DMS 273 treated with DMSO at 0.1 percent for 48 hours (cell line): ENCODE measurements at places on chromosomes 3 and 15.

DNA sequence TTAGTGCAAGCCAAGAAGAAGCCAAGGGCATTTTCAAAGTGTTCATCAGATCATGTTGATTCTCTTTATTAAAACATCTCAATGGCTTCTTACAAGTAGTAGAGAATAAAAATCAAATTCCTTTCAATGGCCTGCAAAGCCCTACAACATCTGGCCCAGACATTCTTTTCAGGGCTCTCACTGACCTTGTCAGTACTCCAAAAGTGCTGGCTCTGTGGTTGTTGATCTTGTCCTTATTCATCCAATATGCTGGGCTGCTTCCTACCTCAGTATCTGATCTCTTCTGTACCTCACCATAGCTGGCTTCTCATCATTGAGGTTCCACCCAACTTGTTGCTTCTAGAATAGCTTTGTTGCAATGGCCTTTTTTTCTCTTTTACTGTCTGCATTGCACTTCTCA is 74.0 kb upstream of the SAMMSON start:
- no peak for DNase-seq

DNA sequence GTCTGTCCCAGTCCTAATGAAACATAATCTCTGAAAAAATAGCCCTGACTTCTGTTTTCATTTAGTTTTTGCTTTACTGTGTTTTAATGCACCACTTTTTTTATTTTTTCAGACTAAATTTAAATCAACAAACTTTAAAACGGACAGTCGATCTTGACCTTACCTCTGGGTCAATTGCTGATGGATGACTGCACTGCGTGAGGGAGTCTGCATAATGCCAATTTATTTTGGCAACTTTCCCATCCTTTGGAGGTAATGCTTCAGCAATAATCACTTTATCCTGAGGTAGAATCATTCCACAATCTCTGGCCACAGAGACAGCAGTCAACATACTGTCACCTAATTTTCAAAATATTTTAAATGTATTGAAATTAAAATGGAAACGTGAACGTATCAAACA is 32.5 kb upstream of the GP5 start:
- DNase-seq: no peak

DNA sequence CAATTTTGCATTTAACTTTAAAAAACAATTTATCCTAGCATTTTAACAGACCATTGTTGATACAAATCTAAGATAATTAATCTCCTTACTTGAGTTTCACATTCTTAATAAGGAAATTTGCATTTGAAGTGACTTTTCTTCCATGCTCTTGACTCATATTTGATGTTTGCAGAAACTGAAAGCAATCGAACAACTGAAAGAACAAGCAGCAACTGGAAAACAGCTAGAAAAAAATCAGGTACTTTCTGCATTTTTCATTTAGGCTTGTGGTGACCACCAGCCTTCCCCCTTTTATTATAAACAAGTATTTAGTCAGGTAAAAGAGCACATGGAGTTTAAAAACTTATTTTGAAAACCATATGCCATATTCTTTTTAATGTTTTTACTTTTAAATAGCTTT is 20.1 kb upstream of the SELENOT start:
- DNase-seq: no peak

- no peak for DNase-seq
Observed at GRCh38 chr3:120682095-120682681, at the start of gene HGD. TSS of gene HGD (minus strand) at chr3:120682239. CDS start at chr3:120682111, 128 bp downstream.

DNA sequence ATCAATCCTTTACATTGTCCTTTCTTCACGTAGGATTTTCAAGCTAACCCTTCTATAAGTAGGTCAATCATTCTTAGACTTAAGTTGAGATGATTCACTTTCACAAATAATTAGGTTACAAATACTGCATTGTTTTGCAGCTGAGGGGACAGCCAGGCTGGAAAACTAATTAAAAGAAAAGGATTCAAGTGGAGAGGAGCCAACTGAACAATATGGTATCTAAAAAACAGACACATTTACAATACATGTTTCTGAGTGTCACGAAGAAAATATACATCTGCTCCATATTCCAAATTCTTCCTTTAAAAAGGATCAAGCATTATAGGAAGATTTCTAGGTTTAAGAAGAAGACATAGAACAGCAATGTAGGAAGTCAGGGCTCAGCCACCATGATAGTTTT is 70.2 kb downstream of the PEAK1 start:
- DNase-seq: no peak

- DNase-seq: peak; percentile 55
Observed at GRCh38 chr15:89662893-89663626, 7.8 kb upstream of the KIF7 start.

DNA sequence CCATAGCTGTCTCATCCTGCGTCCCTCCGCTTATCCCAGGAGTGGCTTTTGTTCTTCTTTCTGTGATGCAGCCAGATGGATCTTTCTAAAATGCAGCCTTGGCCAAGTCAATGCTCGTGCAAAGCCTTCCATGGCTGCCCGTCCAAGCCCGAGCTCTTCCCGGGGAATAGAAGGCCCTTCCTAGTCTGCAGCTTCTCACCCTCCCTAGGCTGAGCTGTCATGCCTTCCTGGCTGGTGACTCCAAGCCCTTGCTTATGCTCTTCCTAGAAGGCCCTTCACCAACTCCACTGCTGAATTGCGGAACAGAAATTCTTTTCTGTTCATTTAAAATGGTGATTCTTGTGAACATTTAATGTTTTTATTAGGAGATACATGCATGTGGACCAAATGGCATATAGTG is 95.9 kb downstream of the SMAD6 start:
- no peak for DNase-seq

DNA sequence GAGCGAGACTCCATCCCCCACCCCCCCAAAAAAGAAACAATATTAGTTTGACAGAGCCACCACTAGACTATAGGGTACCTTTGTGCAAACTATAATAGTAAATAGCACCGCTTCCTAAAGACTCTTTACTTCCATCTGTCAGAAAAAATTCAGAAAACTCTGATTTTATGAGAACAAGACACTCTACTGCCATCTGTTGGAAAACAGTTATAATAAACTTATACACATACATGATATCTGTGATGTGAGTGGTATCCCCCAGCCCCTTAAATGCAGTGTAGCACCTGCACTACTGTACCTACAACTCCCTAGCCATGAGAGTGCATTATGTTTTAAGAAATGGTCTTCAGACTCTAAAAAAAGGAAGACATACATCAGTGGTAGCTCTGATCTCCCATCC is 47.1 kb upstream of the CTDSPL start:
- no peak for DNase-seq

DNA sequence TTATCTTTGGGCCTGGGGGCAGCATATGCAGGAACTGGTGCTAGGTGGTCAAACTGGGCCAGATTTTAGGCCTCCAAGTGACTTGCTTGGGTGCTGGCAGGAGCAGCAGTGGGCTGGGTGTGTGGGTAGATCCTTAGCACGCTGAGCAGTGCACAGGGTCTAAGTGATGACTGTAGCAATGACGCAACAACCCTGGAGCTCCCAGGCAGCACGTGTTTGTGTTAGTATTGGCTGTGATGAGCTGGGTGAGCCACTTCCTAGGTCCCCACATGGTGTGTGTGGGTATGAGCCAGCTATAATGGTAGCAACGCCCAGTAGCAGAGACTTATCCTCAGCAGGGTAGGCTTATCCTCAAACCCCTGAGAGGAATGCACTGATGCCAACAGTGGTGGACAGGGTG is 570.6 kb upstream of the ROBO1 start:
- DNase-seq: no peak

- no peak for DNase-seq
Observed at GRCh38 chr3:56694867-56695683, 12.0 kb upstream of the TASOR start.

- DNase-seq: no peak
Observed at GRCh38 chr15:58734859-58735258, 14.6 kb downstream of the ADAM10 start.

- no peak for DNase-seq
Observed at GRCh38 chr3:123357275-123357674, 91.6 kb downstream of the ADCY5 start.

DNA sequence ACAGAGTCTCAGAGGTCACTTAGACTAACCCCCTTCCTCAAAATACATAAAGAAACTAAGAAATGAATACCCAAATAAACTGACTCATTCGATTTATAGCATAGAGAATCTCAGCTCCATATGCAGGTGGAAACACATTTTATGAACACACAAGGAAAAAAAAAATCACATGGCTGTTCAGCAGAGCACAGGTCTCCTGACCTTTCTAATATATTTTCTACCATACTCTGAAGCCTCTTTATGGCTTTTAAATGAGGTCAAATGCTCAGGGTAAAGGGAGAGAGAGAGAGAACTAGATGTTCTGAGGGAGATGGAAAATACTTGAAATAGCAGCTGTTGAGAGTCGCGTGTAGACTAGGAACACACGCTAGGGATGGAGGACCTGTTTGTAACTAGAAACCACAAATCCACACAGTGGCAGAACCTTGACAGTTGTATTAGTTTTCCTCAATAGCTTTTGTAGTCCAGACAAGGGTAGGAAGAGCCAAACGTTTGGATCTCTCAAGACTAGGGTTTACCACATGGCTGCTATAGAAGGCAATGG is 165.3 kb downstream of the FMN1 start:
- no peak for DNase-seq

GRCh38 chr3:107966276-107966675 is 124.6 kb downstream of the CD47 start:
- no peak for DNase-seq

GRCh38 chr15:73321496-73322450 is 47.0 kb downstream of the HCN4 start:
- DNase-seq: peak; percentile 42

- no peak for DNase-seq
Observed at GRCh38 chr3:53167418-53168174, 6.6 kb downstream of the PRKCD start.

DNA sequence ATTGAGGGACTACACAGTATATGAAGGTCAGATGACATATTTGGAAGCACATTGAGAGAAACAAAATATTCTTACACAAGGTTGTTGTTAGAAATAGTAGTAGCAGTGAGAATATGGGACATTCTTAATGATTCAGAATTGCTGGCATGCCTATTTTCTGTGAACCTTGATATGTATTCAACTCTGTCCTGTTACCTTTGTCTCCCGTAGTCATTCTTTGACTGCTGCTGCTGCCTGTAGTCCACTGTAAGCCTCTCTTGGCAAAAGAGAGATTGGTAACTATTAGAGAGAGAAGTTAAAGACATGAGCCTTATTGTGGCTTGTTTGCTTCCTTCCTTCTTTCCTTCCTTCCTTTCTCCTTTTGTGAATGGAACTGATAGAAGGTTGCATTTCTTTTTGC is 64.5 kb downstream of the TCF12 start:
- DNase-seq: no peak

GRCh38 chr3:3821777-3822176 is 22.5 kb downstream of the LRRN1 start:
- no peak for DNase-seq

- no peak for DNase-seq
Observed at GRCh38 chr3:184316792-184317191, 2.4 kb downstream of the EIF4G1 start.

- peak; percentile 78 for DNase-seq
Observed at GRCh38 chr15:51622604-51623370, at the start of gene DMXL2. TSS of gene DMXL2 (minus strand) at chr15:51622771. CDS start at chr15:51622545, 226 bp downstream.
